LHCN-M2 (cell line): ENCODE measurements at places on chromosomes 2 and 18.

DNA sequence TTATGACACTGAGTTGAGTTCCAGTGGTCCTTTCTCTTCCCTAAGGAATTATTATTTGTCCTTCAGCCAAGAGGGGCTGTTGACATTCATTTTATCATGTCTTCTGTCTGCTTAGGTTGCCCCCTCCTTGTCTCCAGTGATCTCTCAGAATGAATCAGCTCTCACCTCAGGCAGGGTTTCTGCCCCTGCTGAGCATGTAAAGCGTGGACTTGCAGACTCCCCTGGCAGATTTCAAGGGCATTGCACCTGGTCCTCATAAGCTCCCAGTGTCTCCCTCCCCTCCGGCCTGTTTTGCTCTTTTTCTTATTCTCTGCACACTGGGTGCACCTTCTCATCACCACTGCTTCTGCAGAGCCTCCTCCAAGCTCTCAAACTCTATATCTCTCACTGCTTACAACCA is 188.4 kb downstream of the KCNS3 start:
- no peak for DNase-seq

- DNase-seq: no peak
Measured at GRCh38 chr2:173117678-173118077, 42.0 kb downstream of the MAP3K20 start.

- DNase-seq: no peak
Measured at GRCh38 chr2:3288470-3289170, 89.0 kb downstream of the EIPR1 start.

DNA sequence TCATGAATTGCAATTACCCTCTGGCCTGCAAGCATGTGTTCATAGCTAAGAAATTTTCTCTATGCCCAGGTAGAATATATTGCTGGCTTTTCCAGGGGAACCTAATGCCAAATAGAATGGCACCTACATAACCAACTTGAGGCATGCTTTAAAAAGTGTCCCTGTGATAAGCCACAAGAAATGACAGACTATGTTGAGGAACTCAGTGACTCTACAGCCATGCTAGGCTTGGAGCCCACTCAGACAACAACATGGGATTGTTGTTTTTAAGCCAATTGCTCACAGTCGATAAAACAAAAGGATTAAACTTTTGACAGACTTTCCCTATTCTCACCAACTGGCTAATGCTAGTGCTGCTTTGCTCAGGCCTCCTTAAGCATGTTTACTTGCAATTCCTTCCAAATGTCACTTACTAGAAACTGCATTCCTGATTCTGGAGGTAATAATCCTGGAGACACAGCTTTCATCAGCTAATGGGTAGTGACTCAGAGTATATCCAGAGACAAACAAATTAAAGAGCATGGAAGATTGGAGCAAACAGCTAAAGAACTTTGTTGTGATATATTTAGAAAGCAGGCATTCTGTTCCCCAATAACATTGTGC is 249.0 kb downstream of the SLC8A1 start:
- DNase-seq: peak; percentile 67

DNA sequence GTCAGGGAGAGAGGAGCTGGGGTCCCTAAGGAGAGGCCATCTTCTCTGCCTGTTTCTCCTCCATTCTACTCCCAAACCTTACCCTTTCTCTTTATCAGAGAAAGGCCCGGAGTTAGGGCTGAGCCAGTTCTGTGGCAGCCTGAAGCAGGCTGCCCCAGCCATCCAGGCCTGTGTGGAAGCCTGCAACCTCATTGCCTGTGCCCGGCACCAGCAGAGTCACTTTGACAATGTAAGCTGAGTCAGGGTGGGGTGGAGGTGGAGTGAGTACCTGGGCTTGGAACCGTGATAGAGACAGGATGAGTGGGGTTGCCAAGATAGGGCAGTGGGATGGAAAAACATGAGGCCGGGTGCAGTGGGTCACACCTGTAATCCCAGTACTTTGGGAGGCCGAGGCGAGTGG is 5.2 kb downstream of the CHRNG start:
- no peak for DNase-seq

DNA sequence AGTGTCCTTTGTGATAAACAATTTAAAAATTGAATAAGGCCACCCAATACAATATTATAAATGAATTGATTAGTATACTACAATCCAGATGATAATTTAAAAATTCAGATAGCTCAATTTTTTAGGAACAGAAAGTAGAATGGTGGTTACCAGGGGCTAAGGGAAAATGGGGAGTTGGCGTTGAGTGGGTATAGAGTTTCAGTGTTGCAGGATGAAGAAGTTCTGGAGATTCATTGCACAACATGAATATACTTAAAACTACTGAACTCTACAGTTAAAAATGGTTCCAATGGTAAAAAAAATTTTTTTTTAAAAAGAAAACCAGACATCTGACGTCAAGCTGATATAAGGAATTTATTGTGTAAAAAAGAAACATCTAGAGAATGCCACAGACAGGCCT is 20.9 kb downstream of the SLC39A6 start:
- DNase-seq: no peak

GRCh38 chr2:10141736-10142639 is 19.4 kb downstream of the RRM2 start:
- no peak for DNase-seq

- DNase-seq: no peak
Measured at GRCh38 chr2:168543037-168543436, 87.0 kb downstream of the CERS6 start.

GRCh38 chr2:77713412-77713811 is 191.2 kb upstream of the LRRTM4 start:
- DNase-seq: no peak

- no peak for DNase-seq
Measured at GRCh38 chr2:212173331-212173730, 365.3 kb downstream of the ERBB4 start.

DNA sequence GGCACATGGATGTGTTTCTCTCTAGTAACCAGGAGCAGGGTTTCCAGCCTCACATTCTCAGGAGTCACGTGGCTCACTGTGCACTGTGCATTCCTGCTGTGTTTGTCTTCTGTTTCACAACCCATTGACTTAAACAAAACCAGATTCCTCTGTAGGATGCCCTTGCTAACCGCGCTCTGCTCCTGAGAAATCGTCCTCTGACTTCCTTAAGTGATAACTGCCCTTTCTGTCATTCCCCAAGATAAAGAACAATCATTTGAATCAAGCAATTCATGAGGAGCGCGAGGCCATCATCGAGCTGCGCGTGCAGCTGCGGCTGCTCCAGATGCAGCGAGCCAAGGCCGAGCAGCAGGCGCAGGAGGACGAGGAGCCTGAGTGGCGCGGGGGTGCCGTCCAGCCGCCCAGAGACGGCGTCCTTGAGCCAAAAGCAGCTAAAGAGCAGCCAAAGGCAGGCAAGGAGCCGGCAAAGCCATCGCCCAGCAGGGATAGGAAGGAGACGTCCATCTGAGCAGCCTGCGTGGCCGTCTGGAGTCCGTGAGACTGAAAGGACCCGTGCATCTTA is 60.2 kb downstream of the RALBP1 start:
- DNase-seq: no peak

DNA sequence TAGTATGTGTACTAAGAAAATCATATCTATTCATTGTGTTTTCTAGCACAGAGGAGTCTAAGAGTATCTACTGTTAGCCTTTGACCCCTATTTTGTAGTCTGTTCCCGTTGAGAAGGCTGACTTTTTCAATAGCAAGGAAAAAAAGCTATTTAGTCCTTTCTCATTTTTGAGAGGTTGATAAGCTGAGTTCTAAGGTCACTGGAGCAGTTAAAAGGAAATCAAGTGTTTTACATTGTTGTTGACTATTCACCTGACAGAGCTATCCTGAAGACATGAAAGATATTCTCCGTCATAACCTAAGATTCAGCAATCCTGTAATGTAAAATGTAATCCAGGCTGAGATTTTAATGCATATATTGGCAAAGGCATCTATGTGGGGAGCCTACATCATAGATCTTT is 280.3 kb upstream of the NRP2 start:
- DNase-seq: no peak

DNA sequence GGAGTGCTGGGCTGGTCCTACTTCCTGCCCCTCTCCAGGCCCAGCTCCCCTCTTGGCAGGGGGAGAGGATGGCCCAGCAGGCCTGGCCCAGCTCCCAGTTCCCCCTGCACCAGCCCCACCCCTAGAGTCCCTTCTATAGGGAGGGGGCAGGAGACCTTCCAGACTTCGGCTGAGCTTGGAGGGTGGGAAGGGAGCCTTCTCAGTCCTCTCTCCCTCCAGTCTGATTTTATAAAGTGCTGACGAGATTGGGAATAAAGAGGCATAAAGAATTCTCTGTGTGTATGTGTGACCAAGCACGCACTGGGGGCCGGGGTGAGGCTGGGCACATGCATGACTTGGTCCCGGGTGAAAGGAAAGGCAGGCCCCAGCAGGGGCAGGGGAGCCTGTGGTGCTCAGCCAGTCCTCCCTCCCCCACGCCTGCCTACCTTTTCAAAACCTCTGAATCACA is 5.1 kb downstream of the CHPF start:
- DNase-seq: no peak

DNA sequence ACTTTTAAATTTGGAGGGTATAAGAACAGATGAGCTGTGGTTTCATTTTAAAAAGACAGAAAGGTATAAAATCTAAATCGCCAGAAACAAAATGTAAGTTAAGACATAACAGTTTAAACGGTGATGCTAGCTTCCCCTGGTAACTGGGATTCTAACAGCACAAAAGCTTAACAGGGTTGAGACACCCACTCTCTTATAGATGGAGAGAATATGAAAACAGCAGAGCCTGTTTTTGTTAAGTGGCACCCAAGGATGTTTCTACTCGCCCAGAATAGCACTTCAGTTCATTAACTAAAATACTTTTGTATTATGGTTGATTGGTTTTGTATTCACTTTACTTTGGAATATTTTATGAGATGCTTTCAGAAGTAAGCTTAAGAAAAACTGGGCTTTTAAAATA is 151.9 kb upstream of the RND3 start:
- peak; percentile 46 for DNase-seq

DNA sequence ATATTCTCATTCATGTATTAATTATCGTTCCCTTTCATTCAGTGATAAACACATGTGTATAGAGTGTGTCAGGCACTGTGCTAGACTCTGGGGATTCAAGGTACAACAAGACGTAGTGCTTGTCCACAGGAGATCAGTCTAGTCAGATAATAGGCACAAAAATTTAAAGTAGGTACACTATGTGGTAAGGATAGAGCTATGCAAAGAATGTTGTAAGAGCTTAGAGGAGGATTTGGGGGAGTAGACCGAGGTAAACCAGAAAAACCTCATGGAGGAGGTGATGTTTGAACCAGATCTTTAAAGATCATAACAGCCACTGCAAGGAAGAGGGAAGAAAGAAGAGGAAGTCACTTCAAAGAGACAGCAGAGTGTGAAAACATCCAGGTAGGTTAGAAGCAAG is 256.9 kb upstream of the DDX18 start:
- DNase-seq: no peak

DNA sequence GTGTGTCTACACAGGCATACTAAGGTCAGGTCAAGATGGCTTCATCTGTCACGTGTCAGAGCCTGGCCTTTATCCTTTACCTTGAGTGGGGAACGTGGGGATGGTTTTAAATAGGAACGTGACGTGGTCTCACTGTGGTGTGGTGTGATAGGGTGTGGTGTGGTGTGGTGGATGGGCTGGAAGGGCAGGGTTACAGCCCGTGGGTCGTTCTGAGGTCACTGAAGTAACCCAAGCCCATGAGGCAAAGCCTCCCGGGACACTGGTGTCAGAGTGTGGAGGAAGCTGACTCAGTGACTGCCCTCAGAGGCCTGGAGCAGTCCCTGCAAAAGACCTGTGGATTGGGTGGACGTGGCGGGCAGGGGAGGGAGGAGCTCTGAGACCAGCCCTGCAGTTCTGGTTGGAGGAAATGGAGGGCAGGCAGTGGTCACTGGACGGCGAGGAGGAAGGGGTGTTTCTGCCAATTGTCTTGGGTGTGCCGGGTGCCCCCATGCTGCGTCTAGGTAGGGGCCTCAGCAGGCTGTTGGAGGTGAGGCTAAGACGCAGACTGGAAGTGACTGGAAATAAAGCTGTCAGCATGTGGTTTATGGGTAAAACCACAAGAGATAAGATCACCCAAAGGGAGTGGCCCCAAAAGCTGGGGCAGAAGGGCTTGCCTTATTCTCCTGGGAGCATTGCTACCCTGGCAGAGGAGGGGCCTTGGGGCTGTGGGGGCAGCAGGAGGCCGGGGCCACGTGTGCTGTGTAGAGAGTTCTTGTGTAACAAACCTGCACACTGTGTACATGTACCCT is 84.8 kb downstream of the SH3RF3 start:
- peak; percentile 93 for DNase-seq
